Smooth muscle cell of the umbilical artery (primary cell): ENCODE measurements at places on chromosomes 2 and 18. TPM values are rescaled to one million over a fixed set of nuclear protein-coding genes. Genes with fewer than 3 reads are reported as not detected.

The FBXO48 gene
- total RNA-seq, result 0.30 and 0.37 TPM in 2 replicates

The NXPH2 gene
- 0.42 TPM in 1 of 2 replicates, not detected in the other for total RNA-seq

The CCDC150 gene
- 1.8 and 7.0 TPM in 2 replicates for total RNA-seq

The IL36RN gene
- total RNA-seq, result not detected in 2 replicates

The OR6B2 gene
- total RNA-seq, result not detected in 2 replicates

The ACVR1 gene
- 36.8 and 43.5 TPM in 2 replicates for total RNA-seq

The NPAS2 gene
- total RNA-seq, result 24.3 and 82.1 TPM in 2 replicates

The TSGA10 gene
- total RNA-seq, result 3.3 and 13.1 TPM in 2 replicates

The RTP5 gene
- total RNA-seq, result not detected in 2 replicates
